ENCODE measurements at places on chromosomes 5 and 9.
A peak's percentile ranks its signal among the peaks of the same experiment; 100 is the strongest.

- DNase-seq: peak; percentile 78
Observed at GRCh38 chr5:175696139-175696854, 38.4 kb downstream of the HRH2 start.

- DNase-seq: peak; percentile 75
Observed at GRCh38 chr9:1231998-1232919, 182.1 kb downstream of the DMRT2 start.

DNA sequence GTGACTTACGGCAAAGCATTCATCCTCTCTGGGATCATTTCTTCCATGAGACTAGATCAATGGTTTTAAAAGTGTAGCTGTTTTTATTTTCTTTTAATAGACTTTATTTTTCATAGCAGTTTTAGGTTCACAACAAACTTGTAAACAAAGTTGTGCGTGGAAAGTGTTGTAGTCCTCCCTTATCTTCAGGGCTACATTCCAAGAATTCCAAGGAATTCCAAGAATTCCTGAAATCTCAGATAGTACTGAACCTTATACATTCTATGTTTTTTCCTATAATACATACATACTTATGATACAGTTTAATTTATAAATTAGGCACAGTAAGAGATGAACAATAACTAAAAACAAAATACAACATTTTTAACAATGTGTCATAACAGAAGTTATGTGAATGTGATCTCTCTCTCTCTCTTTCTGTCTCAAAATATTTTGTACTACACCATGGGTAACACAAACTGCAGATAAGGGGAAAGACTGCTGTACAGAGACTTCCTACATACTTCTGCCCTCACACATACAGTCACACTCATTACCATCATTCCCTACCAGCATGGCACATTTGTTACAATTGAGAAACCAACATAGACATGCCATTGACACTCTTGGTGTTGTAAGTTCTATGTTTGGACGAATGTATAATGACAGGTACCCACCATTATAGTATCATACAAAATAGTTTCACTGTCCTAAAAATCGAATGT lies 1933.2 kb upstream of the WWC1 start:
- DNase-seq: no peak

DNA sequence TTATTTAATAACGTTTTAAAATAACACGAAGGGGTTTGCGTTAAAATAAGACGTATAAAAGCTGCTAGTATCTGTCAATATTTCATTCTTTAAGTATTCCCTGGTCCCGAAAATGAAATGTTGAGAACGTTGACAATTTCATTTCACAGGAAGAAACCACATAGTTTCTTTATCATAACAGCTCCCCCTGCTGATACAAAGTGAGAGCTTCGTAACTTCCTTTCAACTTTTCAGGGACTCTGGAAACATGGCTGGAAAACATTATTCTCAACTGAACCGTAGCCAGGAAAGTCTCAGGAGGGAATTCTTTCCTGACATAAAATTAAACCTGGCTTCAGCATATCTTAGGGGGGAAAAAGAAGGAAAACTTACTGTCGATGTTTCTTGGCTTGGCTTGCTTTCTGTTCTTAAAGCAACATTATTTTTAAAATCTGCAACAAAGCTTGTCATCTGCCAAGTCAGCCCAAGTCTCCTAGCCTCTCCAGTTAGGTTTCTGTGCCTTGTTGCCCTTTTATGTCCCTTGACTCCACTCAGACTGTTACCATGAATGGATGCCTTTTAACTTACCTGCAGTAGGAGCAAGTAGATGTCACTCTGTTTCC lies 122.9 kb upstream of the DAB2 start:
- DNase-seq: peak; percentile 99

DNA sequence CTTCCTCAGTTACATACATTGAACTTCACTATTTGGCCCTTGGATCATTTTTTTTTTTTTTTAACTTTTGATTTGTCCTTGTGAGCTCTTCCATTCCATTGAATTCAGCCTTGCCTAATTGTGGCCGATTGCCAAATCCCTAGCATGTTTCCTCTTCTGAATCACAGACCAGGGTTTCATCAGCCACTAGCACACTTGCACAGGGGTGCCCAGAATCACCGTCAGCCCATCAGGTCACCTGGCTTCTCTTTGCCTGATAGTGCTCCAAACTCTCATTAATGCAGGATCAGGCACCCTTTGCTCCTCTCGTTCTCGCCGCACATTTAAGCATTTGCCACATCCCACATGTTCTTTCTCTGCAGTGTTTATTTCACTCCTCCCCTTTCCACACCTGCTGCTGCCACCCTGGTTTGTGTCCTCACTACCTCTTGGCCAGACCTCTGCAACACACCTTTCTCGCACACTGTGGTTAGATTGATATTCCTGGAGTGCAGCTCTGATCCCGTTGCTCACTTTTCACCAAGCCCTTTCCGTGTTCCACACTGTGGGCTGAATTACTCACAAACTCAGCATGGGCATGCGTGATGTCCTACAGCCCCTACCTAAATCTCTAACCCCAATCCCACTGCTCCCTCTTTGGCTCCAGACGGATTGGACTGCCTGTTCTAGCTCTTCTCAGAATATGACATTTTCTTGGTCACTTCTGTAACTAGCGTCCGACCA lies 9.8 kb downstream of the PIK3R1 start:
- peak; percentile 50 for DNase-seq

GRCh38 chr9:130824643-130825350 lies 10.3 kb upstream of the ABL1 start:
- DNase-seq: peak; percentile 97

All from muscle of leg (tissue), 16 donors.